ENCODE measurements at places on chromosomes 5 and 9.

- DNase-seq = no peak
Measured at GRCh38 chr9:134225186-134225585, 60.8 kb upstream of the RNU6ATAC start.

- no peak for DNase-seq
Measured at GRCh38 chr9:130543859-130544258, 35.5 kb upstream of the FUBP3 start.

GRCh38 chr9:90069085-90069484, 464.3 kb downstream of the GADD45G start:
- DNase-seq = no peak

DNA sequence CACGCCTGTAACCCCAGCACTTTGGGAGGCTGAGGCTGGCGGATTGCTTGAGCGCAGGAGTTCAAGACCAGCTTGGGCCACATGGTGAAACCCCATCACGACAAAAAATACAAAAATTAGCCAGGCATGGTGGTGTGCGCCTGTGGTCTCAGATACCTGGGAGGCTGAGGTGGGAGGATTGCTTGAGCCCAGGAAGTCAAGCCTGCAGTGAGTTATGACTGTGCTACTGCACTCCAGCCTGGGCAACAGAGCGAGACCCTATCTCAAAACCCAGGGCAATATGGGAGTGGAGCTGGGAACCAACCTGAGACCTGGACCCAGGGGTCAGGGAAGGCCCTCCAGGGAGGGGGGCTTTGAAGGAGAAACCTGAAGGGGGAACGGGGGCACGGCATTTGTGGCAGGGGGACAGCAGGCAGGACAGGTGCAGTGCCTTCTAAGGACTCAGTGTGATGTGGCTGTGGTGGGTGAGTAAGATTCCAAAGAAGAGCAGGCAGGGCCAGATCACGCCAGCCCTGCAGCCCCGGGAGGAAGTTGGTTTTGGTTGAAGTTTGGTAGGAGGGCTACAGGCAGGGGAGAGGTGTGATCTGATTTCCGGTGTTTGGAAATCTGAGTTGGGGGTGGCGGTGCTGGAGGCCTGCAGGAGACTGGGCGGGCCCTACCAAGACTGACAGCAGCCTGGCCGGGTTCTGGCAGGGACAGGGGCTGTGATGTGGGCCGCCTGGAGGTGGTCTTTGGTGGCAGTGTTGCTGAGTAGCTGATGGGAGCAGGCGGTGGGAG, 46.2 kb downstream of the NTNG2 start:
- DNase-seq = no peak

GRCh38 chr5:71891856-71892255, 172.8 kb downstream of the CARTPT start:
- DNase-seq = no peak

GRCh38 chr5:134649163-134649835, 714 bp downstream of the SEC24A start:
- no peak for DNase-seq

DNA sequence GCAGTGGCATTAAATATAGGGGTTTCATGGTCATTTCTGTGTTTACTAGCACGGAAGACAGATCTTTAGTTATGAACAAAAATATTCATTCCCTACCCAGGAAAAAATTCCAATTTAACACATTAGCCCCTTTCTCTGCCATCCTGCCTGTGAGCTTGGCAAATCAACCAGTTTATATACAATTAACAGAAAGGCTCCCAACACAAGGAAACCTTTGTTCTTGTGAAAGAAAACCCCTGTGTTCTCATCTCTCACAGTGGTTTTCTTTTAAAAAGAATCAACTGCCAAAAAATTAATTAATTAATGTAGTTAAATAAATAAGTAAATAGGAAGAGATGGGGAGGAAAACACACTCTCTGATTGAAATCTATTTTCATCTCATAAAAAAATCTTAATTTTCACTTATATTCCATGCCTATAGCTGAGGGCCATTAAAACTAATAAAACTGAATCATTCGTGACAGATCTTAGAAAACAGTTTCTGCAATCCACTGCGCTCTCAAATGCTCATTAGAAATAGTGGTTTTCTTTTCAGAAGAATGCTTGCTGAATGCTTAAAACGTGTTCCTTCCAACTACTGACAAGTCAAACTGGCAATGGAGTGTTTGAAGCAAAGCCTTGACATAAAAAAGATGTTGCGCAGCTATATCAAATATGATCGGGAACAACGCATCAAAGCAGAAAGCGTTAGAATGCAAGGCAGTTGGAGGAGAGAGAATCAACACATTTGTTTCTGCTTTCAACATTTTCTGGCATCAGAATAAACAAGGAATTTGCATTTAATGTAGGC, 387.7 kb downstream of the TLR4 start:
- DNase-seq = no peak

DNA sequence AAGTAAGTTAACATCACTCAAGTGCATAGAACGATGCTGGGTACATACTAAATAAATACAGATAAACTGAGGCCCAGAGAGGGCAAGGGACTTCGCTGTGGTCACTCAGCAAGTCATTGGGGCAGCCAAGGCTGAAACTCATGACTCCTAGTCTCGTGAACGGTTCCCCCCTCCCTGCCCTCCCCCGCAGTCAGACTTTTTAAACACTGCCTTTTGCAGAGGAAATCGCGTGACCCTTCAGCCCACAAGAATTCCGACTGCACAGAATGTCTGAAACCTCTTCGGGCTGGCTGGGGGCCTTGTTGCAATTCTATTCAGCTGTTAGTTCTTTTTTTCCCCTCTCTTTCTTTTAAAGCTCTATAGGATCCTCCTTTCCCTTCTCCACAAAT, 28.1 kb downstream of the NEK6 start:
- peak; percentile 40 for DNase-seq

DNA sequence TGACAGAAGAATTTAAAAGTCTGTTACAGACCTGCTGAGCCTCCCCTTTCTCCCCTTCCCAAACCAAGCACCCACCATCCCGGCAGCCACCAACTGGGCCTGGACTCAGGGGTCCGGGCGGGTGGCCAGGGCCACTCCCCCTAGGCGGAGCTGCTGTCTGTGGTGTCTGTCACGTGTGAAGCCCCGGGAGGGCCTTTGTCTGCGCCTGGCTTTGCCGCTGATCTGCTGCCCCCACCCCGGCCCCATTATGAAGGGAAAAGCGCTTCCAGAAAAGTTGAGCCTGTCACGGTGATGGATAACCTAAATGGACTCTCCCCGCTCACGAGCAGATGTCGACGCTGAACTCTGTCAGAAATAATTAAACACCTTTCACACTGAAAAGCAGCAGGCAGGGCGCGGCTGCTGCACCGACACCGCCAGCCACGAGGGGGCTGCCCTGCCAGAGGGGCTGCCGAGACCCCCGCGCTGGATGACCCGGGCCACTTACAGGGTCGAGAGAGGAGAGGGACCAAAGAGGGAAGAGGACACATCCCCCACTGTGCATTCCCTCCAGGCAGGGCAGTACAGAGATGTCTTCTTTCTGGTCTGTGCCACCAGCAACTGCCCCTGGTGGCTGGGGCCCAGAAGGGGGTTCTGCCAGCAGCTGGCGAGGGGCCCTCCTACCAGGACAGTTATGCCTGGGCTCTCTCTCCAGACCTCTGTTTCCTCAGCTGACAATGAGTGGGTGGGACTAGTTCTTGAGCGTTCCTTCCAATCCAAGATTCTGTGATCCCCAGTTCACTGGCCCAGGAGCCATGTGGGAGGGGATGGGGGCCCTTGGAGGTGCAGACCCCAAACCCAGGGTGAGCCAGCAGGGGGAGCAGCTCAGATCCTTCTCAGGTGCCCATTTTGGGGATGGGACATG, 36.0 kb upstream of the BARHL1 start:
- DNase-seq = no peak

DNA sequence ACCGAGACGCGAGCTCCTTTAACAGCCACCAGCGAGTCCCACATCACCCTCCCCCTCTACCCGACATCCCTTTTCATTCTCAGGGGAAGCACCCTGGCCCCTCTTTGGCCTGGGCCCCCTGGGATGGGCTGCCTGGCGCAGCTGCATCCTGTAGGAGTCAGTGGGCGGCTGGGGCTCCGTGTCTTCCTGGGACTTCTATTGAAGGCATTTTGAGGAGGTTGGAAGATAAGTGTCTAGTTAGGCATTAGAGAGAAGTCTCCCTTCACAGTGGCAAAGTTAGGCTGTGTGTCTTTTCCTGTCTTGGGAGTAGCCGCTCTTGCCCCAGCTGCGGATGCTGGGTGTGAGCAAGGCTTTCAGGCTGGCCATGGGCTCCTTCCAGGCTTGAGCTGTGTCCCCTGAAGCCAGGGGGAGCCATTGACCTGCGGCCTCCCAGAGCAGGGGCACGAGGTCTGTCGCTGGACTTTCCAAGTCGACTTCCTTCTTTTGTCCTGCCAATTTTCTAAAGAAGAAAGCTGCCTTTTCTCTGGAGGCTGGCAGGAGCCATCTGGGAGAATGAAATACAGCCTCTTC, 18.6 kb upstream of the NKD2 start:
- no peak for DNase-seq

GRCh38 chr9:99474186-99474585, 252.1 kb downstream of the SEC61B start:
- DNase-seq = no peak

GRCh38 chr5:17132444-17133083, 84.9 kb upstream of the BASP1 start:
- DNase-seq = no peak

DNA sequence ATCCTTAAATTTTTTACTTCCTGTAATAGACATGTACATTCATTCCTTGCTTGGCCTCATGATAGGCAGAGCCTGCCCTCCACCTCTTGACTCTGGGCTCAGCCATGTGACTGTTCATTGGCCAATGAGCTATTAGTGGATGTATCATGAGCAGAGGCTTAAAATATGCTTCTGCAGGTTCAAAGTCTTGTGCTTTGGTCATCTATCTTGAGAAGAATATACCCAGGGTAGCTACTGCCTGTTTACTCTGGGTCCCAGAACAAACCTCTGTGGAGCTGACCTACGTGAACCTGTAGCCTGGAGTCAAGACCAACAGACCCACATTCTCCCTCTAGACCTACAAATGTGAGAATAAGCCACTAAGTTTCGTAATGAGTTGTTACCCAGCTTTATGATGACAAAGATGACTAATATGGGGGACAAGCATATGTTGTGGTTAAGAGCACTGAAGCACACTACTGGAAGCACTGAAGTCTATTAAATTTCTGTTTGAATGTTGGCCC, 244.4 kb downstream of the MAST4 start:
- peak; percentile 81 for DNase-seq

DNA sequence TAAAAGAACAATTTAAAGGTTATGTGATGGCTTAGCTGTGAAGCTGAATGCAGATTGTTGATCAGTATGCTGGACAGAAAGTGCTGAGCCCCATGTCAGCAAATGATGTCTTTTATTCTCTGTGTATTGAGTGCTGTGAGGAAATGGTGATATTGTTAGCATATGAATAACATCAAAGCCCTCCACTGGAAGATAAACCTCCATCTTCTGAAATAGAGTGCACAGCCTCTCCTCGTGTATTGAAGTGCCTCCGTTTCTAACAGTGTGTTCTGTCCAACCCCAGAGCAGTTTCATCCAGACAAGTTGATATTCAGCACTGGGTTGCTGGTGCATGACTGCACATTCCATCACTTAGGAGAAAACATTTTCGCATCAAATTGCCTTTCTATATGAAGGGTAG, 242.9 kb downstream of the CSNK1G3 start:
- no peak for DNase-seq

GRCh38 chr9:127897193-127897692, 2.2 kb downstream of the ST6GALNAC6 start:
- no peak for DNase-seq

GRCh38 chr5:136011414-136012001, 17.3 kb upstream of the TGFBI start:
- DNase-seq = no peak

DNA sequence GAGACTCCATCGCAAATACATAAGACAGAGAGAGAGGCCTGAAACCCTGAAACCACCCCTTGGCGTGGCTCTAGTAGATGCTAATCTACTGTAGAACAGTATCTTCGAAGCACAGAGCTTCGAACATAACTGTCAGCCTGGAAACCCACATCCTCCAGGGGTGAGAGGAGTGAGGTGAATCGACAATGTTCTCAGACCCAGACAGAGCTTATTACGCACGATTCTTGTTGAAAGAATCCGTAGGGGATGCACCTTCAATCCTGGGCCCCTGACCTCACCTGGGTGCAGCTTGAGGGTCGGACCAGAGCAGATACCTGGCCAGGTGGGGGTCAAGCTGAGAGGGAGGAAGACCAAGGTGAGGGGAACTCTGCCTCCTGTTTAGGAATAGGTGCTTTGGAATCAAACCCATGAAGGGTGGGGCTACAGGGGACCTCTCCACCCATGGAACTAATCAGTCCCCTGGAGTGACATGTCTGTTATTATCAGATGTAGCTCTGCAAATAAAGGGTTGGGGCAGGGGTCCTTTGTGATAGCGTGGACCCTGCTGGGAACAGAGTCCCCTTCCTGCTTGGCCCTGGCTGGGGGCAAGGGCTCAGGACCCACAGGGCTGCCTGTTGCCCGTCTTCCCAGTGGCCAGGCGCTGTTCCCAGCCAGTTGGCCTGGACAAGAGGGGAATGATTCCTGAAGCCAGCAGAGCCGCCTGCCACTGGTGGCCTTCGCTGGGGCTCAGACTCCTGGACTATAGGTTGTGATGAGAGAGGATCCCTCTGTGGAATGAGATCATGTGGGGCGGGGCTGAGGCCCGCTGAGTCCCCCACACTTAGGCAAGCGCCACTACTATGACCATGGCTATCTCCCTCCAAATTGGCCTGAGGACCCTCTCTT, 41.2 kb downstream of the DBH start:
- no peak for DNase-seq

GRCh38 chr5:170818232-170818631, 34.7 kb downstream of the GABRP start:
- no peak for DNase-seq

DNA sequence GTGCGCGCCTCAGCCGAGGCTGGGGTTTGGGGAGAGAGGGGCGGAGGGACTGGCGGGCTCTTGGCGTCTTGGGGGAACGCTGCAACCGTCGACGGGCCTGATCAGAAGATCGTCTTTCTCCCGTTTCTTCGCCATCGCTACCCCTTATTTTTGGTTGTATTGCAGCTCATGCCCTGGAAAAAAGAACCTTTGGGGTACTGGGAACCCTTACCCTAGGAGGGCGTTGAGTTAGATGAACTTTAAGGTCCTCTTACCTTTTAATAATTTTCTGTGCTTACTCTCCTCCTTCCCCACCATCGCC, 719 bp downstream of the PAIP2 start:
- DNase-seq = no peak

- DNase-seq = no peak
Measured at GRCh38 chr9:16625811-16626210, 244.7 kb downstream of the BNC2 start.

DNA sequence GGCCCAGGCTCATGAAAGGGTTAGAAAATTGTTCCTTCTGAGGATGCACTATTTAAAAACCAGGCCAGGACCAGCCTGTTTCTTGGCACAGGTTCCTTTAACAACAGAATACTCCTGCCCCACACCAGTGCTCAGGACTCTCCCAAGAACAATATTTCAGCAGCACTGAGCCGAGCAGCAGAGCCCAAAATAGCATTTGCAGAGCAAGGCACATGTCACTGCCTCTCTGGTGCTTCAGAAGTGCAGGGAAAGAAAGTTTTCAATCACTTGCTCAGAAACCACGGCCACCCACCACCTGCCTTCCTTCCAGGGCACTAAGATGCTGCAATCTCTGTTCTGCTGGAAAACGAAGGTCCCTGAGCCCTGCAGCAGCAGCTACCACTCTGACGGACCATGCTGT, 77.6 kb downstream of the SIL1 start:
- DNase-seq = no peak

Measured in bone marrow (tissue), 2 donors.